Effector memory CD8-positive, alpha-beta T cell (primary cell): ENCODE measurements at places on chromosomes 2 and 18.

- no peak for DNase-seq
Measured at GRCh38 chr18:28740575-28740974, 563.6 kb upstream of the CDH2 start.

- DNase-seq, result no peak
Measured at GRCh38 chr18:12048827-12049175, 44.8 kb upstream of the ANKRD62 start.

DNA sequence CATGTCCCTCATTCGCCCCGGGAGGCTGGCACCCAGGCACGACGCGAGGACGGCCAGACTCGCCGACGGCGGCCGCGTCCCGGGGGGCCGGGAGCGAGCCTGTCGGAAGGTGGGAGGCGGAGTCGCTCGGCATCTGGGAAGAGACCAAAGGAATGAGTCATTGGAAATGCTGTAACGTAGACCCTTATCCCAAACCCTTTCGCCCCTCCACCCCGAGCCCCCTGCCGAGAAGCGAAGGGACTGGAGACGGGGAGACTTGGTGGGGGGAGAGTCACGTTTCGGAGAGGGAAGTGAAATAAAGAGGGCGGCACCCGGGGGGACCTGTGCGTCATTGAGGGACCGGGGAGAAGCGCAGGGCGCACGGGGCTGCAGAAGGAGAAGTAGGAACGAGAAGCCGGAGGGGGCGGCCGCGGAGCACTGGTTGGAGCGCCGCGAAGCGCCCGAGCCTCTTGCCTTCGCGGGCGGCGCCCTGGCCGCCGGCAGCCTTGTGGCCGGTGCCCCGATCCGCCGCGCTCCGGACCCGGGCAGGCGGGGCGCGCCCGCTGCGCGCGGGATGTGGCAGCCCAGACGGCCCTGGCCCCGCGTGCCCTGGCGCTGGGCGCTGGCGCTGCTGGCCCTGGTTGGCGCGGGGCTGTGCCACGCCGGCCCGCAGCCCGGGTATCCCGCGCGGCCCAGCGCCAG lies at the start of gene EMILIN2:
EMILIN2 (plus strand) TSS at position 371 of the 681 bp plus-strand sequence; CDS start at position 554, 183 bp downstream.
- peak; percentile 19 for DNase-seq

- no peak for DNase-seq
Measured at GRCh38 chr2:8427211-8427610, 254.6 kb upstream of the ID2 start.

GRCh38 chr2:217906798-217907197 lies 96.0 kb downstream of the TNS1 start:
- DNase-seq, result no peak
